Stimulated activated CD4-positive, alpha-beta T cell treated with anti-CD3 and anti-CD28 coated beads, Interleukin-12 subunit alpha, Interleukin-12 subunit beta, amount 100 ng/mL, for 48 hours (primary cell): ENCODE measurements at places on chromosomes 1 and 21.

GRCh38 chr1:33560680-33561079 is 88.2 kb downstream of the ZSCAN20 start:
- no peak for DNase-seq

GRCh38 chr21:14453339-14454015 is 70.5 kb upstream of the HSPA13 start:
- peak; percentile 30 for DNase-seq

DNA sequence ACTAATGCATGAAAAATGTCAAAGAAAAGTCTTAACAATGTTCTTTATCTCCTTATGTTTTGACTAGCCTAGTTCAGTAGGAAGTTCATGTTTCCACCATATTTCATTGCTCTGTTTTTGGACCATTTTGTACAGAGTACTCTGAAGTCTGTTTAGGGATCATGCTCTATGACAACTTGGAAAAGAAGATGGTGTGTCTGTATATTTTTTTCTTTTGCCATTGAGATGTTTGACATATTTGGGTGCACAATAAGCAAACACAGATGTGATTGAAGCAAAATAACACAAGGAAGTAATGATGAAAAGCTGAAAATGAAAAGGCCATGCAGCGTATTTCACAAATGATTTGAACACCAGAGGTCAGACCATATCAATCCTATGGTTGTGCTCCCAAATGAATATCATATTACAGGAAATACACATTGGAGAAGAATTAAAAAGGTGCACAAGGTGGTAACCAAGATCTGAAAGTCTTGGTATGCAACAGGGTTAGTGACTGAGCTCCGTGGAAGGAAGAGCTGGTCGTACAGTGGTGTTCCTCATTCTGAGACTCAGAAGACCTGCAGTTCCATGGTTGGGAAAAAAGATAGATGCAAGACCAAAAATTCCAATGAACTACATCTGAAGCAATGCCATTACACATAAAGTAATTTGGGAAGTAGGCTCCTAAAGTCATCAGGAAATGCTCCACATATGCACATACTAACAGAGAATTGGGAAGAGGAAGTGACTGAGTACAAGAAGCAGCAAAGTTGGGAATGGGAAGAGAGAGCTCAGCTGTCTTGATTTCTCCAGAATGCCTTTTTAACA is 463.5 kb downstream of the LMO4 start:
- no peak for DNase-seq

GRCh38 chr21:35646606-35647005 is 413.7 kb downstream of the SETD4 start:
- no peak for DNase-seq

GRCh38 chr1:219959540-219960203 is 31.3 kb upstream of the SLC30A10 start:
- no peak for DNase-seq

- no peak for DNase-seq
Observed at GRCh38 chr1:71784241-71784640, 498.1 kb downstream of the NEGR1 start.

DNA sequence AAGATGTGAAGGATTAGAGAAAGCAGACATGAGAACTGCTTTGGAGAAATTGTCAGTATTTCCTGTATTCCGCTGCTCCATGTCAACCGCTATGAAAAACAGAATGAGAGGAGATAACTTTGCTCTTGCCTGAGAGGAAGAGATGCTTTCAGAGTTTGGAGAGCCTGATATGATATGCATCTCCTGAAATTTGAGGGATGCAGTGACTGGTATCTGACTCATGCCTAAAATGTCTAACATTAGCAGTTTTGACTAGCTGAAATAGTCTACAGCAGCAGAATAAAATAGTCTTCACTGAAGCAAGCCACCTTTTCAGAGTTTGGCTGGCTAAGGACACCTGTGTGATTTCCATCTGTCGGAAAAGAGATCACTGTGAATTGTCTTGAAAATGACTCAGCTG is 165.8 kb upstream of the LRRC7 start:
- no peak for DNase-seq

DNA sequence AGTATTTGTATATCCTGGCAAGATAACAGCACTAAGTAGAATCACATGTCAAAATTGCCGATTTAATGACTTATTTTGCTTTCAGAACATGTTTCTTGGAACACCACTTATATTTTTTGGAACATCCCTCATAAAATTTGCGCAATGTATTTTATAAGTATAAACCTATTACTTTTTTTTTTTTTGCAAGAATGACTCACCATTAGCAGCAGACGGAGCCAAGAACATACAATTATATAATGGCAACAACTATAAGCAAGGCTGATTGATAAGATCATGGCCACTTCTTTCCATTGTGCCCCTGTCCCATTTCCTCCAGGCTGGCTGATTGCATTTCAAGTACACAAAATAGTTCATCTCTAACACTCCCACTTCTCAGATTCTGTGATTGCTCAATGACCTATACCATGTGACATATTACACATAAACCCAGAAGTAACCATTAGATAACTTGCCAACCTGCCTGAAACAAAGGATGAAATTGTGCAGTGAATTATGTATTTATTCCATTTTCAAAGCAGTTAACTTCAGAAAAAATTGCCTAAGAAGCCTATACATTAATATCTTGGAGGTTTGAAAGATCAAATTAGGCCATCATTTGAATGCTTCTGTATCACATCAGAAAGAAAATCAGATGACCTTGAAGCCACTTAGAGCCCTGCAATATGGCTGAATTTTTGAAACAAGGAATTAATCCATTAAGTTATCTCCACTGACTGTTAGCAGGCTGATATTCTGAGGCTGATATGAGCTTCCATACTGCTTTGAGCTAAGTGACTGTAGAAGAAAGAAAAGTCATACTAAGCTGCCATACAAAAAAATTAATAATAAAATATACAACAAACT is 77.8 kb upstream of the PRMT6 start:
- DNase-seq = no peak
